Breast epithelium (tissue), 4 donors: ENCODE measurements at places on chromosomes 12 and 14. TPM values are rescaled to one million over a fixed set of nuclear protein-coding genes. Genes with fewer than 3 reads are reported as not detected.

DNA sequence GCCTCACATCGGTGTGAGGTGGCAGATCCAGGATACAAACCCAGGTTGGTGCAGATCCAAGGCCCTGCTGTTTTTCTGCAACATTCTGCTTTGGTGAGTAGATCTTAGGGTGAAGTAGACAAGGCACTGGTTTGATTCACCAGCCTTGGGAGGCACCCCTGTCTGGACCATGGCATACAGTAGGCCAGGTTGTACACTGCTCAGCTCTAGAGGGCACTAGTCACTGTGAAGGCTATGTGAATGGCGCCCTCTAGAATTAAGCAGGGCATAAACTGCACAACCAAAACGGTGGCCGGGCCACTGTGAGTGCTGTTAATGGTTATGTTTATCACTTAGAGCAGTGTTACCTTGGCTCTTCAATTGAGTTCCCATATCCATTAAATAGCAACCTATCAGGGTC is 280.6 kb upstream of the PWP1 start:
- no peak for DNase-seq
- H3K27me3 ChIP-seq = no peaks in the 10 kb centered on the region
- H3K27ac ChIP-seq = no peak overlapping the region
- H3K36me3 ChIP-seq = no peaks in the 10 kb centered on the region
- H3K4me1 ChIP-seq = no peaks in the 10 kb centered on the region
- H3K4me3 ChIP-seq = no peak overlapping the region

DNA sequence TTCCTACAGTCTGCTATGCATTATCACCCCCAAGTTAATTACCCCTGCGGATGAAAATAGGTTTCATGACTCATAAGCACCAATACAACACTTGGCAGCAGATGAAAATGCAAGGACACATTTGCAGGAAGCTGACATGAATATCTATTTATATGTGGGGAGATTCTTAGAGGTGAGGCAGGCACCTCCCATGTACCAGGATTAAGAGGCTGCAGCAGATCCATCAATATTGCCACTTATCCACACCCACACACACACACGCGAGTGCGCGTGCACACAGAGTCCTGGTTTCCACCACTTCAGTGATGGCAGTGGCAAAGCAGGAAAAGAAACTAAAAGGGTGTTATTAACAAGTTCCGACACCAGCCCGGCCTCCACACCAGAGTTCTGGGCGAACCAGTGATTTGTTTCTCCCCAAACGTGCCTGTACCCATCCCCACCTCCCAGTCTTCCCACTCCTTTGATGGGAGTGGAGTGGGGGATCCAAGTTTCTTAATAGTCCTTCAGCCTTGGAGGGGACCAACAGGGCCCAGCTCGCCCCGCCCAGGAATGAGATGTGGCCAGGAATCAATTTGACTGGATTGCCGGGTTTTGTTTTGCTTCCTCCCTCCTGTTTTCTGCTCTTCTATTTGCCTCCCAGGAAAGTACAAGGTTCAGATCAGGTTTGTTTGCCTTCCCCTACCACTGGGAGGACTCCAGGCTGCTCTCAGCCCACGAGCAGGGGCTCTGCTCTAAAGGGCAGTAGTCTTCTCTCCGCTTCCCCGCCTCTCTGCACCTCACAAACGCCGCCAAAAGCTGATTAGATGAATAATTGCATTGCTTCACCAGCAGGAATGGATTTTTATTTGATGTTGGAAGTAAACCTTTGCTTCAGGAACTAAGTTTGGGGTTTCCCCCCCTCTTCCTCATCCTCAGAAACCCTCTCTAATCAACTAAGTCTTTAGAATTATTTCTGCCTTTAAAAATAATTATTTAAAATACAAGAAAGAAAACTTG is 5.2 kb downstream of the IRF2BPL start:
- H3K4me1 ChIP-seq = peaks cover 6% of the 10 kb centered on the region
- H3K27me3 ChIP-seq = no peaks in the 10 kb centered on the region
- peak overlapping the region; percentile 95 for H3K4me3 ChIP-seq
- no peak for DNase-seq
- peak overlapping the region; percentile 90 for H3K27ac ChIP-seq
- no peaks in the 10 kb centered on the region for H3K36me3 ChIP-seq

DNA sequence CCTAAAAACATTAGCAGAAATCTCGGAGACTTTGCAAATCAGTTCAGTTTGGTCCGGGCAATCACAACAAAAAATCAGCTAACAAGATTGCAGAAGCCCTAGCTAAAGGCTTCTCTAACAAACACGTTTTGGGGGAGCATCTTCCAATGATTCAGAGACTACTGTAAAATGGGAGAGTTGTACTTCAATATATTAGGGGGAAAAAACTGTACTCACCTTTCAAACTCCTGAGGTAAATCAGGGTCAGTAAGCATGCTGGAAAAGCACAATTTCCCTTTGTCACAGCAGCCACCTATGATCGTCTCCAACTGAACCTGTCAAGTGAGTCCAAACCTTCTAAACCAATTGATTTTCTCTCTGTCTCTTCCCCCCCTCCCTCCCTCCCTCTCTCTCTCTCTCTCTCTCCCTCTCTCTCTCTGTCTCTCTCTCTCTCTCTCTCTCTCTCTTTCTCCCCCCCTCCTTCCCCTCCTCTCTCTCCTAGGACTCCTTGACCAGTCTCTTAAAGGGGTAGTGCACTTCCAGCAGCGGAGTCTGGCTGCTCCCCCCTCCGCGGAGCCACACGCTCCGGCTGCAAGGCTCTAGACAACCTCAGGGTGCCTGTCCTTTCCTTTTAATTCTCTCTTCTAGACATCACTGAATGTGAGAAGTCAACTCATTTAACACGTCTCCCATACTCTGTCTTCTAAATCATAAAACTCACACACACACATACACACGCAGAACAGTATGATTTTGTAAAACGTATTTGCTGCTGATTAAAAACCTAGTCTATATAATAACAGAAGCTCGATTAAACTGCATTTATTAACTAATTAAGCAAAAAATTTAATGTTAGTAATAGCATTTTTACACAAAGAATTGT is at the start of gene SOX5:
TSS of gene SOX5 (minus strand) at position 323 of the 862 bp plus-strand sequence. CDS start at position 254, 69 bp downstream.
- DNase-seq = no peak
- no peaks in the 10 kb centered on the region for H3K36me3 ChIP-seq
- H3K4me1 ChIP-seq = no peaks in the 10 kb centered on the region
- no peaks in the 10 kb centered on the region for H3K27me3 ChIP-seq
- peak within 1 kb of the TSS; percentile 41 for H3K4me3 ChIP-seq
- H3K27ac ChIP-seq = no peak within 1 kb of the TSS

DNA sequence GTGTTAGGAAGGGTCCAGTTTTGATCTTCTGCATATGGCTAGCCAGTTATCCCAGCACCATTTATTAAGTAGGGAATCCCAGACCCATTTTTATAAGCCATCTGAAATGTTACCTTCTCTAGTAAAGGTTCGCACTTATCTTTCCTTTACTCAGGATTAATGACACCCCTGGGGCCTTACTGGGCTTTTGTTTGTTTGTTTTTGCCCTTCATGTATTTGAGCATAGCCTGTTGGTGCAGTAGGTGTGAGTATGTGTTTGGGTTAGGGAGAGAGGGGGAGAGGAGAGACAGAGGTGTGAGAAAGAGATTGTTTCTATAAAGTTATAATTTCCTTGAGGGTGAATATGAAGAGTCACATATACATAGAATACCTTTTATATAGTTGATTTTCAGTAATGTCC is 96.9 kb downstream of the AKAP6 start:
- no peak overlapping the region for H3K27ac ChIP-seq
- H3K27me3 ChIP-seq = no peaks in the 10 kb centered on the region
- no peak overlapping the region for H3K4me3 ChIP-seq
- H3K4me1 ChIP-seq = no peaks in the 10 kb centered on the region

DNA sequence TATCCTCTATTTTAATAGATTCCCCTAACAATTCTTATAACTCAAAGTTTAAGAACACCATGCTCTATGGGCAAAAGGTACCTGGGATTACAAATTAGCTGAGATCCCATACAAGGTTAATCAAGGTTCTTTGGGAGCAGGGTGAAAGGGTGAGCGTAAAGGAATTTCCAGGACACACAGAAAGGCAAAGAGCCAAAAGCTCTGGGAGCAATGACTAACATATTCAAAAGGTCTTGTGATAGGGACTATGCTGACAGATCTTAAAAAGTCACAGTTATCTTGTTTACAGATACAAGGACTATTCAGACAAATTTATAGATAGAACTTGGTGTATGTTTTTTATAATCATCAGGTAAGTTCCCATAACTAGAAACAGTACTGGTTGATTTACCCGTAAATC is 19.5 kb upstream of the PPFIBP1 start:
- H3K36me3 ChIP-seq = no peaks in the 10 kb centered on the region
- DNase-seq = no peak
- no peaks in the 10 kb centered on the region for H3K4me1 ChIP-seq
- peak overlapping the region; percentile 21 for H3K27ac ChIP-seq

DNA sequence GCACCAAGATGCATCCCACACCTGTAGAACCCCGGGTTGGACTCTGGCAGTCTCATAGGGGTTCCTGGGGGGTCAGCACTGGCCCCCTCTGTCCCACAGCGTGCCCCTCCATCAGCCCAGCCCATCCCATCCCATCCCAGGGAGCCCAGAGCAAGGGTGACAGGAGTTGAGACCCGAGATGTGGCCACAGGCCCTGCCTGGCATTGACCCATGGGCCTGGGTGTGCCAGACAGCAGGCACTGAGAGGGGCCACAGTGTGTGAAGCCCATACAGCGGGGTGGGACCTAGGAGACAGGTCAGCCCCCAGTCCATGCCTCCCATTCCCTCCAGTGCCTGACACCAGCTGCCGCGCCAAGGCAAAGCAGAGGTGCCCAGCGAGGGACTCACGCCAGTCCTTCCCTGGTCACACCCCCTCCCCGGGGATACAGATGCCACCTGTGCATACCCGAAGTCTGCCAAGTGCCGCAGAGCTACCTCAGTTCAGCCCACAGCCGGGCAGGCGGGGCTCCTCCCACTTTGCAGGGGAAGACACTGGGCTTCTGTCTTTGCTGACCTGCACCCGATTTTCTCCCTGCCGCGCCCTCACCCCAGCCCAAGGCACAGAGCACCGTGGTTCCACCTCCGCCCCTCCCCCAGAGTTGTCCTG is 50.4 kb downstream of the CYP46A1 start:
- no peak overlapping the region for H3K4me3 ChIP-seq
- H3K27ac ChIP-seq = peak overlapping the region; percentile 19
- H3K36me3 ChIP-seq = no peaks in the 10 kb centered on the region
- peak; percentile 62 for DNase-seq
- H3K27me3 ChIP-seq = no peaks in the 10 kb centered on the region
- no peaks in the 10 kb centered on the region for H3K4me1 ChIP-seq

- no peak for DNase-seq
- H3K27ac ChIP-seq = no peak overlapping the region
- no peaks in the 10 kb centered on the region for H3K4me1 ChIP-seq
- no peaks in the 10 kb centered on the region for H3K36me3 ChIP-seq
- no peaks in the 10 kb centered on the region for H3K27me3 ChIP-seq
Measured at GRCh38 chr12:2129076-2129475, 76.3 kb downstream of the CACNA1C start.

GRCh38 chr12:2651068-2651965 is 143.5 kb upstream of the FKBP4 start:
- H3K36me3 ChIP-seq = no peaks in the 10 kb centered on the region
- no peaks in the 10 kb centered on the region for H3K4me1 ChIP-seq
- no peaks in the 10 kb centered on the region for H3K27me3 ChIP-seq
- H3K4me3 ChIP-seq = no peak overlapping the region
- DNase-seq = no peak

DNA sequence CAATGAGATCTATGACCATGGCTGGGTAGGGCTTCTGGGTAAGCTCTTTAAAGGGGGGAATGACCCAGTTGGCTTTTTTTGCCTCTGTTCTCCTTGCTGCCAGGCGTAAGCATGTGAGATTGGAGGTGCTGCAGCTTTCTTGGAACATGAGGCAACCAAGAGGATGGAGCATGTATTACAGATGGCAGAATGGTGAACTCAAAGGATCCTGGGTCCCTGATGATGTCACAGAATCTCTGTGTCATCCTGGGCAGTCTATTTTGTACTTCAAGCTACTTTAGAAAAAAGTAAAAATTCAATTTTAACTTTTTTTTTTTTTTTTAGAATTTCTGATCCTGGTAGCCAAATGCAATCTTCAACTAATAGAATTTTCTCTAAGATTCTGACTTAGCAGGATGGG is 8.0 kb downstream of the KRT82 start:
- no peak overlapping the region for H3K4me3 ChIP-seq
- no peak for DNase-seq
- no peak overlapping the region for H3K27ac ChIP-seq
- no peaks in the 10 kb centered on the region for H3K36me3 ChIP-seq

DNA sequence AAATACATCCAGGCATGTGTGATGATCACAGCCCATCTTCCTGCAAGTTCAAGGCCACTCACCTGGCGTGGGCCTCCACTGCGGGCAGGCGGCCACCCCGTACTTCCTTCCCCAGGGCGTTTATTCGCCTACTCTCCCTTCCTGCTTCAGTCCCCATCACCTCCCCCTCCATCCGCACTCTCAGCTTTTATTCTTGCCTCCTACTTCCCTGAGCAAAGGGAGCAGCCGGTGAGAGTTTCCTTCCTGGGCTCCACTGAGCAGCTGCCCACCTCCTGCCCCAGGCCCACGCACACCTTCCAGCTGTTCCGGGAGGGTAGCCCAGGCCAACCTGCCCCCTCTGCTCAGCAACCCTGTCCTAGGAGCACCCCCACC is 4.1 kb downstream of the CYP46A1 start:
- no peaks in the 10 kb centered on the region for H3K27me3 ChIP-seq
- no peak overlapping the region for H3K27ac ChIP-seq
- H3K4me3 ChIP-seq = no peak overlapping the region
- H3K4me1 ChIP-seq = no peaks in the 10 kb centered on the region

- no peak overlapping the region for H3K27ac ChIP-seq
- DNase-seq = no peak
- no peaks in the 10 kb centered on the region for H3K36me3 ChIP-seq
- no peaks in the 10 kb centered on the region for H3K27me3 ChIP-seq
Measured at GRCh38 chr14:80325688-80326087, 114.4 kb upstream of the DIO2 start.

DNA sequence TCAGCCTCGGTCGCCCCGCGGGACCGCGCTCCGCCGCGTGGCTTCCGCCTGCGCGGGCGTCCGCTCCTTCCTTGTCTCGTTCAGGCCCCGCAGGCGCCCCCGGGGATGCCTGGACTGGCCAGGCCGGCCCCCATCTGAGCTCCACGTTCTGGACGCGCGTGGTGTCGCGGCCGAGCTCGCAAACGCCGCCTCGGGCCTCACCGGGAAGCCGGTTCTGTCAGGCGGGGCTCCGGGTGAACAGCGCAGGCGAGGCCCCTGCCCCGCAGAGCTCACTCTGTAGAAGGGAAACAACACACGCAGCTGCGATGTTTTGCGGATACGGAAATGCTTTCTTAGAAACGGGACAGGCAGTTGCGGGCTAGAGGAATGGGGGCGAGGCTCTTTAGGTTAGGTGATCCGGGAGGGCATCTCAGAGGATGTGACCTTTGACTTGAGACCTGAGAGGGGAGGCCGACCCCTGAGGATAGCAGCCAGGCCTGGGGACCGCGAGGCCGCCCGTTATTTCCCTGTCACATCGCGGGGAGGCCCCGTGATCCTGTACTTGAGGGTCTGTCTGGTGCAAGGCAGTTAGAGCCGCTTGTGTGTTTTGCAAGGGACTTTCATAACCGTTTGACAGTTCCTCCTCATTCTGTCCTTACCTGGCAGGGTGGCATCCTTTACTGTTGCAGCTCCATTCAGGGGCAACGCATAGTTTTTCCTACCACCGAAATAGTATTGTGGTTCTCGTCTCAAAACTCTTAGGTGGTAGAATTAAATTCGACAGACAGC is 584 bp downstream of the VRK1 start:
- H3K36me3 ChIP-seq = no peaks in the 10 kb centered on the region
- no peaks in the 10 kb centered on the region for H3K27me3 ChIP-seq
- no peak for DNase-seq
- no peaks in the 10 kb centered on the region for H3K4me1 ChIP-seq
- H3K27ac ChIP-seq = peak overlapping the region; percentile 27

- H3K4me3 ChIP-seq = no peak overlapping the region
- H3K27me3 ChIP-seq = no peaks in the 10 kb centered on the region
Measured at GRCh38 chr14:33671556-33671955, 279.3 kb downstream of the EGLN3 start.

Gene IL26
- total RNA-seq = not detected

Gene CCDC197
- total RNA-seq = not detected

Gene AMN
- 0.16 TPM for total RNA-seq

Gene DLGAP5
- under 0.01 TPM for total RNA-seq

Gene RAB2B
- 27.5 TPM for total RNA-seq
